ENCODE measurements at places on chromosomes 6 and 20. TPM values are rescaled to one million over a fixed set of nuclear protein-coding genes. Genes with fewer than 3 reads are reported as not detected.

DNA sequence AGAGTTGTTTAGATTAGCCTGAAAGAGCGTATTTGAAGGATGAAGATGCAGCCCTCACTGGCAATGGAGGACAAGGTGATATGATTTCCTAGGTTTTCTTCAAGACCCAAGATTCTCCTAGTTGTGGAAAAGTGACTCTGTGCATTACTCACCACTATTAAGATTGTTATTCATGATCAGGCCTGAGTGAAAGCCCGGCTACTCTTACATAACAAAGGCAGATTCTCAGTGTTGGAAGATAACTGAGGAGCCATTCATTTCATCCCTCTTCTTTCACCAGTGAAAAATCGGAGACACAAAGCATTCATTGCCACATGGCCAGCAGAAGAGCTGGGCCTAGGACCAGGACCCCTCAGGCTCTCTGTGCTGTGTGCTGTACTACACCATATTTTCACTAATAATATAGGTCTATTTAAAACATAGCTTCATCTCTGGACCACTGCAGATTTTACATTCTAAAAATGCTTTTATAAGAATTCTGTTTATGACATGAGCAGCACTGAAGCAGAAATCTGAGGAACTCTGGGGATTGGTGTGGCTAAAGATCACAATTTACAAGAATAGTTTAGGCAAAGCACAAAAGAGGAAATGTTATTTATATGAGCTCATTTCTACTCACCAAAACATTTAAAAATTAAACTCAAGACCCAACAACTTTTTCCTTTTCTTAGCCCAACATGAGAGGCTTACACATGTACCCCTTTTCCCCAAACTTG is 181.9 kb upstream of the CCN2 start:
- no peak for DNase-seq

Gene ZKSCAN4
- 6.2 TPM for total RNA-seq

Gene SAMD3
- 1.9 TPM for total RNA-seq

DNA sequence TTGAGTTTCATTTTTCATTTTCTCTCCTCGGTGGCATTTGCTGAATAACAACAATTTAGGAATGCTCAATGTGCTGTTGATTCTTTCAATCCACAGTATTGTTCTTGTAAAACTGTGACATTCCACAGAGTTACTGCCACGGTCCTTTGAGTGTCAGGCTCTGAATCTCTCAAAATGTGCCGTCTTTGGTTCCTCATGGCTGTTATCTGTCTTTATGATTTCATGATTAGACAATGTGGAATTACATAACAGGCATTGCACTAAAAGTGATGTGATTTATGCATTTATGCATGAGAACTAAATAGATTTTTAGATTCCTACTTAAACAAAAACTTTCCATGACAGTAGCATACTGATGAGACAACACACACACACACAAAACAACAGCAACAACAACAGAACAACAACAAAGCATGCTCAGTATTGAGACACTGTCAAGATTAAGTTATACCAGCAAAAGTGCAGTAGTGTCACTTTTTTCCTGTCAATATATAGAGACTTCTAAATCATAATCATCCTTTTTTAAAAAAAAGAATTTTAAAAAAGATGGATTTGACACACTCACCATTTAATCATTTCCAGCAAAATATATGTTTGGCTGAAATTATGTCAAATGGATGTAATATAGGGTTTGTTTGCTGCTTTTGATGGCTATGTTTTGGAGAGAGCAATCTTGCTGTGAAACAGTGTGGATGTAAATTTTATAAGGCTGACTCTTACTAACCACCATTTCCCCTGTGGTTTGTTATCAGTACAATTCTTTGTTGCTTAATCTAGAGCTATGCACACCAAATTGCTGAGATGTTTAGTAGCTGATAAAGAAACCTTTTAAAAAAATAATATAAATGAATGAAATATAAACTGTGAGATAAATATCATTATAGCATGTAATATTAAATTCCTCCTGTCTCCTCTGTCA is 88.1 kb downstream of the SNAP25 start:
- no peak for DNase-seq

GRCh38 chr6:73521351-73521985 is 636 bp upstream of the EEF1A1 start:
- no peak for DNase-seq

GRCh38 chr6:169958510-169958909 is 207.1 kb downstream of the ERMARD start:
- no peak for DNase-seq

Gene ZNF391
- 8.0 TPM for total RNA-seq

- DNase-seq, result no peak
Observed at GRCh38 chr20:23090147-23090546, 4.0 kb upstream of the CD93 start.

Gene SASH1
- 97.2 TPM for total RNA-seq

DNA sequence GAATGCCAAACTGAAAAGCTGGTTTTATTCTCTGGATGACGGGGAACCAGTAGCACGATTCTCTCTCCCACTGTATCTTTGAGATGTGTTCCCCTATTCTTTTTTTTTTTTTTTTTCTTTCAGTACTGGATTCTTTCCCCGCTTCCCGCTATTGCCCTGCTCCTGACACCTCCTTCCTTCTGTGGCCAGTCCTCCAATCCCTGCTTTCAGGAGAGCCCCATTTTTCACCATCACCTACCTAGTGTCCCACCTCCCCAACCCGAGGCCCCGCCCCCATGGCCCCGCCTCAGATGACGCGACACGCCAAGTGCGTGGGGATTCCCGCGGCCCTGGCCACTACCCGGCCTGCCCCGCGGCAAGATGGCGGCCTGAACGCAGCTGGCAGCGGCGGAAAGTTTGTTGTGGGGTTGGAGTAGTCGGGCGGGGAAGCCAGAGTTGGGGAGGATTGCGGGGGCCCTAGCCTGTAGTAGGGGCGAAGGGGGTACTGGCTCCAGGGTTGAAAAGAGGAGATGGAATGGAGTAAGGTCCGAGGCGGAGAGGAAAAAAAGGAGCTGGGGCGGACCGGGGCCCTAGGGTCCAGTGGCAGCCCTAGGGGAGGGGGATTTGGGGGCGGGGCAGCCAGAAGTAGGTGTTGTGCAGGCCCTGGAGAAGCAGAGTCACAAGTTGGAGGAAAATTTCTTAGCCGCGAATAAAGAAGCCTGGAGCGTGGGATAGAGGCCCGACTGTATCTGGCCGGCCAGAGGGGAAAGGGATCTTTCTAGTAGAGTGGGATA is at the start of gene TJAP1:
Gene TJAP1, plus strand, starts transcription at position 336 of the 773 bp plus-strand sequence. CDS start 21,432 bp downstream, outside the sequence.
- peak; percentile 96 for DNase-seq

Gene F13A1
- 61.0 TPM for total RNA-seq

DNA sequence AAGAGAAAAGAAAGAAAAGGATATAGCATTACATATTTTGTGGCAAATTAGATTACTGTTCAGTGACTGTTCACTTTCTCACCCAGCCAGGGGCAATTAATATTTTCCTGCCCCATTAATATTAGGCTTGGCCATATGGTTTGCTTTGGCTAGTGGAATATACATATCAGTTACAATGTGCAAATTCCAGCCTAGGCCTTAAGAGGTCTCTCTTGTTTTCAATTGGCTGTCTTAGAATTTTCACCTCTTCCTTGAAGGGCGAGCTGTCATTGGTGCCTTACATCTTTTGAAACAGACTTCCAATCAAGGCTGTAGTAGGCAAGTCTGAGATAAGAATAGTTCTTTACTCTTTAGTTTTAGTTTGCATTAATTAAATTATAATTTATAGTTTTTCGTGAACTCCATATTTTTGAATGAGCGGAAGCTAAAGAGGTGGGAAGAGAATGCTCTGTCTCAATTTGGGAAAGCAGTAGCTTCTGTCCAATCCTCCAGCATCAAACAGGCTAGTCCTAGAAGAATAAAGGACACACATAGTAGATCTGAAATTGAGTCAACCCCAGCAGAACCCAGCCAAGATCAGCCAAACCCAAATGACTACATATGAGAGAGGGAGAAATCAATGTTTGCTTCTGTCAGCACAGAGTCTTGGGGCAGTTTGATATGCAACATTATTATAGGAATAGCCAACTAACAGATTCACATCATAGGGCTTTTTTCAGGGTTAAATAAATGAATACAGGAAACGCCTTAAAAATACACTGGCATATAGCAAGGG is 6.3 kb upstream of the CSNK2A1 start:
- DNase-seq, result no peak

DNA sequence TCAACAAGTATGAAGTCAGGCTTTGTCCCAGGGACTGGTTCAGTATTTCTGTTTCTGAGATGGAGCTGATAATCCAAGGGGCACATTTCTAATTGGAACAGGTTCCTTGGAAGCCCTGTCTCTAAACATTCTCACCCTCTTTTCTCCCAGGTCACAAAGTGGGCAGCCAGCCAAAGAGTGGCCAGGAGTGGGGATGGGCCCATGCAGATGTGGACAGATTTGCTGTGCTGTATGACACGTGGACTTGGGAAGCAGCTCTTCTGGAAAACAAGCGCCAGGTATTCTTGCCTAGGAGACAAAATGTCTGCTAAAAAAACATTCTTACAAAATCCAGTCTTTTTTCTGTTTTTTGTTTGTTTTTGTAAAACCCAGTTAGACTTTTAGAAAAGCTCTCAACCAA is 140.2 kb downstream of the CD164 start:
- no peak for DNase-seq

Gene TDRD6
- 0.73 TPM for total RNA-seq

Data from ureter (tissue), 1 donor.